Neural crest cell (in vitro differentiated cells): ENCODE measurements at places on chromosomes 3 and 15.

- DNase-seq, result no peak
These were observed 72.8 kb downstream of the SLC9A9 start for GRCh38 chr3:143775459-143775858.

DNA sequence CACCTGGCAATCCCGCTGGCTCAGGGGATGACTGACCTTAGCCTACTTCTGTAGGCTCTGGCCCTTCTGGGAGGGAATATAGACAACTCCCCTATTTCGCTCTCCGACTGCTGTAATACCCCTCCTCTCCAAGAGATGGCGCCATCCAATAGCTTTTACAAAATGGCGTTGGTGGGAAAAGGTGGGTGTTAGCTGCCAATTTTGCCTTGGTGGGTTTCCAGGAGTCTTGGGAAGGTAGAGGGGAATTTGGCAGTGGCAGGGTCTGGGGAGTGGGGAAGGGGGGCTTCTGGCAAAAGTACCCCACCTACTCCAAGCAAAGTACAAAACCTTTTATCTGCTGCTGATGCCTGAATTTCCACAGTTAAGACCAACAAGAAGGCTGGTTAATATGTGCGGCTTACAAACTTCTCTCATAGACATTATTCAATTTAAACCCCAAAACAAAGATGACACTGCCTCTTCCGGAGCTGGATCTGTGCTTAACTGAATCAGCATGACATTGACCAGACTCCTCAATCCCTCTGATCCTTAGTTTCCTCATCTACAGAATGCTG, 62.1 kb downstream of the RASGRF1 start:
- DNase-seq, result peak; percentile 73

DNA sequence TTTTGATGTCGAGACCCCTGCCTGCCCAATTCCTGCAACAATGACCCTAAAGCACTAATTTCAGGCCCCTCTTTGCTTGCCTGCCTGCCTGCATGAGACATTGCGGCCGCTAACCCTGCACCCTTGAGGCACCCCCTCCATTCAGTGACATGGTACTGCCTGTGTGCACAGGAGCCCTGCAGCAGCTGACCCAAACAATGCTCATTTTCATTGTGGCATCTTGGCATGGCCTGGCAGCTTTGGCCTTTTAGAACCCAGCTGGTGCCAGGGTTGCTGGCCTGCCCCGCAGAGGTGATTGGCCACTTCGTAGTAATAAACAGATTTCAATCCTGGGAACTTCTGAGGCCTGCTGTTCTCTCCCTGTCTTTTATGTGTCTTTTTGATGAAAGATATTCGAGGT, 33.8 kb downstream of the SLCO3A1 start:
- DNase-seq, result no peak

- DNase-seq, result no peak
These were observed 23.6 kb downstream of the SIAH2 start for GRCh38 chr3:150739200-150739863.

- DNase-seq, result no peak
These were observed 82.0 kb downstream of the DPPA2 start for GRCh38 chr3:109234300-109234699.

DNA sequence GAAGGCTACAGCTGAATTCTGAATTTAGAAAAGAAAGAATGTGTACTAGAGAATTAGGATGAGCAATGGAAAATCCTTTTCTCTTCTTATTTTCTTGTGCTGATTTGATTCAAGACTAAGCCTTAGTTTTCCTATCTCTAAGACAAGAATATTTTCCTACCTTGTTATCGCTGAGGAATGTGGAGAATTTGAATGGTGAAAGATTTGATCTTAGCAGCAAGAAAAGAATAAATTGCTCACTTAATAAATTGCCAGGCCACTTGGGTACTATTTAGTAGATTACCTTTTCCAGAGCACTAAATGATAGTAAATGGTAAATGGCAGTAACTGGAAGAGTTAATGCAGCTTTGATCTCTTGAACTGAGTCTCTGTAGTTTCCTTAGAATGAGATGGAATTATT, 145.7 kb upstream of the MEIS2 start:
- DNase-seq, result no peak

DNA sequence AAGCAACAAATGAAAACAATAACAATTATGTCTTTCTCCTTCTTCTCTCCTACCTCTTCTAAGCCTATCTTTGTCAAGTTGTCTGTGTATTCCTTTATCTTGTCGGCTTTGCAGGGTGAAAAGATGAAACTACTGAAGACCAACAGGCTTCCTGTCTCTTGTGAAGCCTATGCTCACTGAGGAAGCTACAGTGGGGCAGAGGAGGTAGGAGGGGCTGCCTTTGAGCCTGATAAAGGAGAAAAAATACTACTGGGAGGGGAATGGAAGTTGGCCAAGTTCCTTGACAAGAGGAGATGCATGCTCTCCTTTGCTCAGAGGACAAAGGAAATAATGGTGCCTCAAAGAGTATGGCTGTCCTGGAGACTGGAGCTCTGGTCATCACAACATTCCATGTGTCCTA, 92.0 kb downstream of the IGSF11 start:
- no peak for DNase-seq

- DNase-seq, result no peak
These were observed 207.5 kb downstream of the SLC9A9 start for GRCh38 chr3:143640774-143641173.

GRCh38 chr3:99023590-99024192, 122.2 kb upstream of the DCBLD2 start:
- no peak for DNase-seq

GRCh38 chr3:133573629-133574194, at the start of gene CDV3:
Gene CDV3, plus strand, starts transcription at chr3:133573686. Its CDS starts 359 bp downstream, at chr3:133574045.
- DNase-seq, result no peak

- DNase-seq, result no peak
These were observed 232.9 kb upstream of the RGMA start for GRCh38 chr15:93321881-93322282.

DNA sequence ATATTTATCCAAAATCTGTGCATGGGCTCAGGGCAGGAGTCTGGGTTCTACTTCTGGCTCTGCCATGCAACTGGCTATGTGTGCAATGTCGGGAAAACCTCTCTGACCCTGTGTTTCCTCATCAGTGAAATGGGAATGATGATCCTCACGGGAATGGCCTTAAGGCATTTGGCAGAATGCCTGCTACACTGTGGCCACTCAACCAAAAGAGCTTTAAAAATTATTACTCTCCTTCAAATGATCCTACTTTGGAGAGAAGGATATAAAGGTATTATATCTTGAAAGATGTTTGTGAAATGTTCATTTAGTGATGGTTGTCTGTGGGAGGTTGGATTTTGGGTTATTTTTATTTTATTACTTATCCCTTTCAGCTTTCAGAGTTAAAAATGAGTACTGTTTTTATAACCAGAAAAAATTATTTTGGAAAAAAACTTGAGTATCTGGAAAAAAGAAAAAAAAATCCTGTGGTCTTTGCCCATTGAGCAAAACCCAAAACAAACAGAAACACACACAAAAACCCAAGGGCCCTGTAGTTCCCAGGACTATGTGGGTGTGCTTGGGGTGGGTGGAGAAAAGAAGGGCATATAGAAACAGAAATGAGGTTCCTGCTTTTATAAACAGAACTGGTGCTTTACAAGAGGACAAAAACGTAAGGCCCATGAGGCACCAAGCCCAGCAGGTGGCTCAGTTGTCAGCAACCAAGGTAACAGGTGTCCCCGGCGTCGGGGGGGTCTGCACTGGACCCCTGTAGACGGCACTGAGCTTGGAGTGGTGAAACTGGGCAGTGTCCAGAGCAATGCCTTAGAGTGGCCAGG, 22.0 kb downstream of the RGMA start:
- DNase-seq, result no peak

- DNase-seq, result no peak
These were observed 75.5 kb downstream of the MRPL46 start for GRCh38 chr15:88391700-88392099.

DNA sequence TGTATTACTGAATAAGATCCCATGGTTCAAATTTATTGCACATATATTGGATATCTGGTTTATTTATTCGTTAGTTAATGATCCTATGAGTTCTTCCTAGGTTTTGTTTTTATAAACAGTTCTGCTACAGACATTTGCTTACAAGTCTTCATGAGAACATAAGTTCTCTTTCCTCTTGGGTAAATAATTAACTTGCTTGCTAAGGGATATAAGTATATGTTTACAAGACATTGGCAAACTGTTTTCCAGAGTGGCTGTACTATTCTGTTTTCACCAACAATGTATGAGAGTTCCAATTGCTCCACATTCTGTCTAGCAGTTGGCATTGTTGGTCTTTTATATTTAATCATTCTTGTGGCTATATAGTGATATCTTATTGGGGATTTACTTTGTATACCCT, 341.8 kb upstream of the GBE1 start:
- DNase-seq, result no peak
